ENCODE measurements at places on chromosomes 16 and 17.

- no peak for DNase-seq
These were observed 222.5 kb downstream of the C16orf78 start for GRCh38 chr16:49596068-49596467.

- DNase-seq = no peak
These were observed 59.6 kb upstream of the CDH13 start for GRCh38 chr16:82567175-82567574.

- no peak for DNase-seq
These were observed 41.6 kb downstream of the CCDC42 start for GRCh38 chr17:8703001-8703400.

GRCh38 chr17:12732366-12732765 lies 56.9 kb upstream of the ARHGAP44 start:
- DNase-seq = no peak

DNA sequence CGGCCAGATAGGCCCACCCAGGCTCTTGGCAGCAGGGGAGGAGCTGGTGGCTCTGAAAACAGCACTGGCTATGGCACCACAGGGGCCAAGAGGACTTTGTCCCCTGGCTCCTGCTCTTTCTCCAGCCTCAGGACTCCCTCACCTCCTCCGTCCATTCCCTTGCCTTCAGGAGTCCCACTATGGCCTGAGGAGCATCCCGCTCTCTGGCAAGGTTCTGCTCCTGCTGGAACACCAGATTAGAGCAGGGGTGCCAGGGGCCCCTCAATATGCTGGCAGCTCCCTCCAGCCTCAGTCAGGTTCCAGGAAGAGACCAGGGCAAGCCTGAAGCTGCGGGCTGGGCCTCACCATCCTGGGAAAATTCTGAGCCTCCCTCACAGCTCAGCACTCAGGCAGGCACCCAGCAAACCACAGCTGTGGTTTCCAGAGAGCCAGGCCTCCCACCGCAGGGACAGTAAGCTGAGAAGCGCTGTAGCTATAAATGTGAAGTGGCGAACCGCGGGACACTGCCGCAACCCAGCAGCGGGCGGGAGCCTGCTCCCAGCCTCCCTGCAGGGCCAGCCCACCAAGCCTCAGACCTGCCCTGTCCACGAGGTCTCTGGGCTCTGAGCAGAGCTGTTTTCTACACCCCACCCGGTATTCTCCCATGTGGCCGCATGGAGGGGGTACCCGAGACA lies 25.7 kb downstream of the C17orf100 start:
- DNase-seq = no peak

DNA sequence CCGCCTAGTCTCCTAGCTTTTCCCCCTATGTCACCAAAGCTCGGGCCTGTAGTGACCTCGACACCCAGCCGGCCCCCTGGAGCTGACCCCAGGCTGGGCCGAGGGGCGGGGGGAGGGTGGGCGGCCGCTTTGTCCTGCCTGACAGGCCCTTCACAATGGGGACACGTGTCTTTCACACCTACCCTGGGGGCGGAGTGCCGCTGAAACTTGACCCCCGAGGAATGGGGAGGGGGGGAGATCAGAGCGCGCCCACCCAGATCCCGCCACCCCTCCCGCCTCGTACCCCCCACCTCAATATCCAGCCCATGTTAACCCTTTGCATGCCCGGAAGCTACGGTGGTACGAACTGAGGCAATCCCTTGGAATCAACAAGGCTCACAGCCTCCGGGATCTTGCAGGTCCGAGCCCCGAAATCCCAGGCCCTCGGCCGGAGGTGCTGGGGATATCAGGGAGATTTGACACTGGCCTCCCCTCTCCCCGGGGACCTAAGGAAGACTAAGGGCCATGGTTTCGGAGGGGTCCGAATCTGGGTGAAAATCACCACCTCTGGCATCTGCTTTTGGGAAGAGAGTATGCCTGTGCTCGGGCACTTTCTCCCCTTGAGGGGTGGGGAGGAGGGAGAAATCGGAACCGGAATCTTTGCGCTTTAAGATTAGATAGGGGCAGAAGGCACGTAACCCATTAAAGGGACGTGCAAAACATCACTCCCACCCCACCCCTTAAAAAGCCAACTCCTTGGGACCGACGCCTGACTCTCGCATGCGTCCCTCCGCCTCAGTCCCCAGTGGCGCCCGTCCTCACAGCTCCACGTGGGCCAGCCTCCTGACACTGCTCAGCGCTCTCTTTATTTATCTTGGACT lies 2.6 kb downstream of the NOG start:
- DNase-seq = no peak

DNA sequence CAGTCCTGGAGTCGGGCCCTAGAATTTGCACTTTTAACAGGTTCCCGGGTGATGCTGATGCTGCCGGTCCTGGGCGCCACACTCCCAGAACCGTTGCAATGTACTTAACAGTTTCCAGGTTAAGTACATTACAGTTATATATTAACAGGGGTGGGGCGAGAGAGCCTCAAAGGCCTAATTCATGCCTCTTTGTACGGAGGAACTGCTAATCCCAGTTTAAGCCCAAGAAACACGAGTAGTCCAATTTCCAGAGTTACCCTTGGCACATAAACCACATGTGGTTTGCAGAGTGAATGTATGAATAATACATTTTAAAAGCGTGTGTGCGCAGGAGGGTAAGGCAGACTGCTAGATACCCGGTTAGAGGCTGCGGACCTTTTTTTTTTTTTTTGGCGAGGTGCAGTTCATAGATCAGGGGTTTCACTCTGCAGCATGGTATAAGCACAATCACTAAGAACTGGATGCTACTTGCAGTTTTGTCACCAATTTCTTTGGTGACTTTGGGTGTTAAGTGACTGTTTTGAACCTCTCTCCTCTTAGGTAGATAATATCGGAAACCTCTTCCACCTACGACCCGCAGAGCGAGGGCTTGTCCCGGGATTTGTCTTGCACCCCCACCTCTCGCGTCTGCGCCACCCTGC lies 713 bp downstream of the COX11 start:
- DNase-seq = no peak

- no peak for DNase-seq
These were observed 203.0 kb downstream of the UTP18 start for GRCh38 chr17:51463353-51463752.

DNA sequence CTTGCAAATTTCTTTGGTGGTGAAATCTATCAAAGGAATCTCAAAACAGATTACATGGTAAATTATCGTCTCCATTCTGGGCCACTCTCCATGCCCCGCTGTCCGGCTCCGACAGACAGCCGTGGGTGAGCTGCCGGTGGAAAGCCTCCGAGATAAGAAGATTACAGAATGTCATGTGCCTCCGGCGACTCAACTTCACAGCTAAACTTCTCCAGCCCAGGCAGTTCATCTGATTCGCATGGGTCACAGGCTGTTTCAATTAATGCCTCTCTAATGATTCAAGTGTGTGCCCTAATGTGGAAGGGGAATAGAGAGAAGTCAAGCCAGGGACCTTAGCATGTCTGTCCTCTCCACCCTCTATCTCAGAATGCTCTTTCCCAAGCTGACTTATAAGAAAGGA lies 520.8 kb upstream of the ZFHX3 start:
- no peak for DNase-seq

DNA sequence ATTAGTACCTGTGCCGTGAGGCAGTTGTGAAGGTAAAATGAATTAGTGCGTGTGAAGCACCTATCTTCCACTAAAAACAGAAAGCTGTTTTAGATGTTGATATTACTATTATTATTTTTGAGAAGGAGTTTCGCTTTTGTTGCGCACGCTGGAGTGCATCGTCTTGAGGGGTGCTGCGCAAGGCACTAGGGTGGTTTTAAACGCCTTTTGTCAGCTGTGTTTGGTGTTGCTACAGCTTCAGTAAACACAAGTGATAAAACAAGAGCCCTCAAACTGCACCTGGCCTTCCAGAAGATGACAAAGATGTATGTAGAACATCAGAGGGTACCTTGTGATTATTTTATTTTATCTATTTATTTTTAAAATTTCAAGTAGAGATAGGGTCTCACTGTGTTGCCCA lies 38.2 kb downstream of the PLCG2 start:
- DNase-seq = no peak

DNA sequence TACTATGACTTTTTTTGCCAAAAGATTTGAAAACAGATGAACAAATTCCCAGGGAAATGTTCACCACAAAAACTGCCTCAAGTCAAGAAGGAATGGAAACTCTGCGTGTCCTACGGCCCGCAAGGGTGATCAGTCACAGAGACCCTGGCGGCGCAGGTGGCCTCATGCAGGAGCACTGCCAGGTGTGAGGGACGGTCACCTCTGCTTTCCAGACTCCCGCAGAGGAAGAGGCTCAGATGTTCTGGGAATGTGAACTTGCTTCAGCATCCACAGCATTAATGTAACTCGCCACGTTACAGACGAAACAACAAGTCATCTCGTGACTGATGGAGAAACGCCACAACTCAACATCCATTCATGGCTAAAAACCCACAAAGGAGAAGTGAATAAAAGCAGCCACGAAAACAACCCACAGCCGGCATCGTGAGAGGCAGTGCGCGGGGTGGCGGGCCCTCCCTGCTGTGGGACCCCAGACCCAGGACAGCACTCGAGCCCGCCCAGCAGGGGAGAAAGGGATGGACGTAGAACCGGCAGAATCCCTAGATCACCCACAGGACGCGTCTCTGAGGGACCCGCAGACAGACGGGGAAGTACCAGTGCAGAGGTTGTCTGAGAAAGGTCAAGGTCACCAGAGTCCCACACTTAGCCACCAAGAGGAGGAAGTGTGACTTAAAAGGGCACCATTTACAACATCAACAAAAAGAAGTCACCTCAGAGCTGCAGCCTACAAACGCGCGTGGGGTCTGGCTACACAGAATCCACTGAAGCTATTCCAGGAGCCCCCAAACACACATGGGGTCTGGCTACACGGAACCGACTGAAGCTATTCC lies 76.9 kb upstream of the GNG13 start:
- DNase-seq = no peak

GRCh38 chr17:68709461-68709860 lies 108.3 kb upstream of the FAM20A start:
- DNase-seq = no peak

DNA sequence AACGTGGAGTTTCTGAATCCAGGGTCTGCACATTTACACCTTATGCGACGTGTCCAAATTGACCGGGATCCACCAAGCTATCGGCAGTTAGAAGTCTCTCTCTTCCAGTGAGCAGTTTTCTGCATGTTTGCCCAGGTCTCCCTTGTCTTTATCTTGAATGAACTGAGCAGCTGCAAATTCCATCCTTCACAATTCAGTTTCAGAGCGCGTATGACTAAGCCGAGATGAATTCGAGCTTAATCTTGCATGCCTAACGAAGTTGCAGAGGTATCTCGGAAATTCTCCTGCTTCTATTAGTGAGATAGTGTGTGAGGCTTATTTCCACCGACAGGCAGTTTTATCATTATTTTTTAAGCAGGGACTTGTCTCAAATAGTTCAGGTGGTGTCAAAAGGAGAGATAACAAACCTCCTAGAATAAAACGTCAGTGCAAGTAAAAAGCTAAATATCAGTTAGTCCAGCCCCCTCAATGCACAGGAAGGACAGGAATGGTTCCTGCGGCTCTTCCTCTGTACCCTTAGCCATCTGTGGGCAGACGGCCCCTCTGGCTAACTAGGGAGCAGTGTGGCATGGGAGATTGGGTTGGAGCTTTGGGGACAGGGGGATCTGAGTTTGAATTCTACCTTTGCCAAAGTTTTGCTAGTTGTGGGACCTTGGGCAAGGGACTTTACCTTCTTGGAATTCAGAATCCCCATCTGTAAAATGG lies 93.0 kb upstream of the GPR139 start:
- DNase-seq = no peak

DNA sequence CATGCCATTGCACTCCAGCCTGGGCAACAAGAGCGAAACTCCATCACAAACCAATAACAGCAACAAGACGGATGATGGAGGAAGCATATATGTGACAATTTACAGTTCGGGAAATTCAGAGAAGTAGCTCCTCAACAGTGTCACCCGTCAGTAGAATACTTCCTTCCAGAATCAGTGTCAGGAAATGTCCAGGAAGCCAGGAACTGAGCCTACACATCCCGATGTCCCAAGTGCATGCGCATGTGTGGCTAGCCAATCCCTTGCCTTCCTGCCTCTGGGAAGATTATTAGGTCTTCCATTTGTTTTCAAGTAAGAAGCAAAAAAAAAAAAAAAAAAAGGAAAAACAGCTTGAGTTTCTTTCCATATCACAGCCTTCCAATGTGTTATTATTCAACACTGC lies 1.4 kb upstream of the PITPNC1 start:
- DNase-seq = no peak

DNA sequence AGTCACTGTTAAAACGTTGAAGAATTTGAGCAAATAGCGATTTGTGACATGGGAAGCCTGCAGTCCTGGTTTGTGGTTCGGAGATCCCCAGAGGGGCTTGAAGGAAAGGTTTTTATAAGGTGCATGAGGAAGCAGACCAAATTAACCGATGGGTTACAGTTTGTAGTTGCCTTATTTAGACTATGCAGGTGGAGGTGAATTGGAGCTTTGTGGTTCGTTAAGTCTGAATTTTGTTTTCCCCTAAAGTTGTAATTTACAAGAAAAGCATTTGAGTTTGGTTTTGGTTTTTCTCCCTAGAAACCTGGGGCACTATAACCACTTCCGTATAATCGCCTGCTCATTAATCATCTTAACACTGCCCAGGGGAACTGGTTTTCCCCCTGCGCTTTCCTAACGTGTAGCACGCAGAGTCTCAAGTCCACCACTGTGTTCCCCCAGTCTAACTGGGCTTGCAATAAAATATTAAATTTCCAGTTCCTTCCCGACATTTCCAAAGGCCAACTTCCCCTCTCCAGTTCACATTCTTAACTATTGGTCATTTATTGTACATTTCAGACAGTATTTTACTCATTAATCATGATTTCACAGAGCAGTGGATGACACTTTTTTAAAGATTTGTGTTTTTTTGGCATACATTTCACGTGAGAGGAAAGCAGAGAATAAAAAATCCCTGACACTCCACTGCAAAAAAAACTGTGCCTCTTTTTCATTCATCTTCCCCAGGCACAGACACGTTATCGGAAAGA lies 932 bp downstream of the ZNF267 start:
- DNase-seq = no peak

DNA sequence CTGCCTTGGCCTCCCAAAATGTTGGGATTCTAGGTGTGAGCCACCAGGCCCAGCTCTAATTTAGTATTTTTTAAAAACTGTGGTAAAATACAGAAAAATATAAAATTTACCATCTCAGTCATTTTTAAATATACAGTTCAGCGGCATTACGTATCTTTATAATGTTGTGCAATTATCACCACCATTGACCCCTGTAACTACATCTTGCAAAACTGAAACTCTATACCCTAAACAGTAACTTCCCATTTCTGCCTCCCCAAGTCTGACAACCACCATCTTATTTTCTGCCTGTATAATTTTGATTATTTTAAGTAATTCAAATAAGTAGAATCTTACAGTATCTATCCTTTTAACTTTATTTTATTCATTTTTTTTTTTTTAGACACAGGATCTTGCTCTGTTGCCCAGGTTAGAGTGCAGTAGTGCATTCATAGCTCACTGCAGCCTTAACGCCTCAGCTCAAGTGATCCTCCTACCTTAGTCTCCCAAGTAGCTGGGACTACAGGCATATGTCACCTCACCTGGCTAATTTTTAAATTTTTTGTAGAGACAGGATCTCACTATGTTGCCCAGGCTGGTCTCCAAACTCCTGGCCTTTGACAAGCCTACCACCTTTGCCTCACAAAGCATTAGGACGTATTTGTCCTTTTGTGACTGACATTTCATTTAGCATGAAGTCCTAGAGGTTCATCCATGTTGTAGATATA lies 10.9 kb upstream of the GGA2 start:
- no peak for DNase-seq

- no peak for DNase-seq
These were observed 46.6 kb upstream of the KCNJ16 start for GRCh38 chr17:70028397-70028796.
